ENCODE measurements at places on chromosomes 7 and 10.
A peak's percentile ranks its signal among the peaks of the same experiment; 100 is the strongest.

GRCh38 chr7:138257459-138258196, 181.4 kb downstream of the AKR1D1 start:
- DNase-seq = no peak

DNA sequence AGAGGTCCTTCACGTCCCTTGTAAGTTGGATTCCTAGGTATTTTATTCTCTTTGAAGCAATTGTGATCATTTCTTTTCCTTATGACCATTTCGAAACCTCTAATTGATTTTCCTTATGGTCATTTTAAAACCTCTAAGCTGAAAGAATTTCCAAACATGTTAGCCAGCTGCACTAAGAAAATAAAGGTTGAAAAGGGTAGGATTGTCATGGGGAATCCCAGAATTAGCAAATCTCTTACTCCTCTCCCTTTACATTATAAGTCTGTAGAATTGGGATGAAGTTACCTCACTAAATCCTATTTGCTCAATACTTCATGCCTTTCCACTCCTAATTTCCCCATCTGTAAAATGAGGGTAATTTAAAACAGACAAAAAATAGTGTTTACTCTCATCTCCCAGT, 79.5 kb downstream of the FAM185A start:
- DNase-seq = no peak

- no peak for DNase-seq
These were observed 488.3 kb downstream of the TNS3 start for GRCh38 chr7:47093320-47094234.

- peak; percentile 21 for DNase-seq
These were observed 706 bp downstream of the BUB3 start for GRCh38 chr10:123154711-123155505.

GRCh38 chr10:3832022-3832786, 47.2 kb upstream of the KLF6 start:
- no peak for DNase-seq

DNA sequence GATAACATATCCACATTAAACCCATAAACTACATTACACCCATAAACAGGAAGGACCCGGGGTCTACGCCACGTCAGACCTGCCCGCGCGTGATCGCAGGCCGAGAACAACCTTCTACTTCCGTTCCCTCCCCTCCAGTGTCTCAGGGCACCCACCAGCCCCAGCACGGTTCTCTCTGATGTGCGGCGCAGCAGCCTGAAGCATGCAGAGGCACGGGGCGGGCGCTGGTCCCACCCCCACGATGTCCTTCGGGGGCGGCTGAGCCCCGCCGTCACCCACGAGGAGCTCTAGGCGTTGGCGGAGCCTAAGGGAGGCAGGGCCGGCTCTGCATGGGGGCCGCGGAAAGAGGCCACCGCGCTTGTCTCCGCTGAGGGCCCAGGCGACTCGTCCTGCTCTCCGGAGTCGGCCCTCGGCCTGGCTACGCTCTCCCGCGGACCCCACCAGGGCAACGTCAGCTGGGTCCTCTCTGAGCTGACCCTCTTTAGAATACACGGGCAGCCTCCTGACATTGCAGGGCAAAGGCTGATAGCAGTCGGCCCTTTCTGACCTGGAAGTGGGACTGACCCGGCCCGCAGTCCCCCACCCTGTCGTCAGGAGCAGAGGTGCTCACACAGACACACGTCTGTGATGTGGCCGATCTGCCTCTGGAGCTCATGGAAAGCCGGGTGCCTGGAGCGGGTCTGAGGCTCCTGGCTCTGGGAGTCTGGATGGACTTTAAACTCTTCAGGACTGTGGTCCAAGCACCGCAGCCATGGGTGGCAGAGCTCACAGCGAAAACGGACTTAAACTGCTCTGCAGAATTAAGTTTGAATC, 65.6 kb upstream of the ADGRA1 start:
- DNase-seq = no peak

DNA sequence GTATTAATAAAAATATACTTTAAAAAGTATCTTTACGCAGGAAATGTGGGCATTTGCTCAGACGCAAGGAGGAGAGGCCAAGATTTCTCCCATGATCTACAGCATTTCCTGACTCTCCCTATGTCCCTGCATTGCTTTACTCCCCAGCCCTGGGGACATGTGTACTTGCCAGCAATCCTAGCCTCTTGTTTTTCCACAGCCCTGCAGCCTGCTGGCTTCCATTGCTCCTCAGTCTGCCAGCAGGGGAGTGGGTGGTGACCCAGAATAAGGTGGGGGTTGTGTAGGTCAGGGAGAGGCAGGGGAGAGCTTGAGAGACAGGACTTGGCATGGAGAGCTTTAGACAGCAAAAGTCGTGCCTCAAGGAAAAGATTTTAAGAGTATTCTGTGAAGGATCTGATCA, 307.7 kb downstream of the CDK14 start:
- DNase-seq = no peak

DNA sequence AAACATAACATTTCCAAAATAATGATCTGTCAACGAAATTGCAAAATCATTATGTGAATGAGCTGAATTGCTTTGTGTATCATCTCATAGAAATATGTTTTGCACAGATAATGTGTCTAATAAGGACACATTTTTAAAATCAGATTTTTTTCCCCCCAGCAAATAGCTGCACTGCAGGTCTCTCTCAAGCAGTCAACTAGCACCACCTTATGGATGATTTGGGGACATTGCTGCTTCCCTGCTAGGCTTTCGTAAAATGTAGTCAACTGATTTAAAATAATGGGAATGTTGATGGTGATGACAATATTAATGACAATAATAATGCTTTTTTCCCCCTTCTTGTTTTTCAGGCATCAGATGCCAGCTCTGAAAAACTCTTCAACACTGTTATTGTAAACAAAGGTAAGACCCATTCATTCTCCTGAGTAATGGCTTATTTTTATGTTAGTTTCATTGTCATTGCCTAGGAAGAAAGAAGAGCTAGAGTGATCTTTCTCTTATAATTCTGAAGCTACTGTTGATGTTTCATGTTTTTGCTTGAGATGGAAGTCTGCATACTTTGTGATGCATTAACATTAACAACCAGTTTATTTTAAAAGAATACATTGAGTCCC, 433.6 kb upstream of the GALNT17 start:
- peak; percentile 44 for DNase-seq

- DNase-seq = peak; percentile 93
These were observed 487.7 kb downstream of the TYW1 start for GRCh38 chr7:67484244-67484751.

DNA sequence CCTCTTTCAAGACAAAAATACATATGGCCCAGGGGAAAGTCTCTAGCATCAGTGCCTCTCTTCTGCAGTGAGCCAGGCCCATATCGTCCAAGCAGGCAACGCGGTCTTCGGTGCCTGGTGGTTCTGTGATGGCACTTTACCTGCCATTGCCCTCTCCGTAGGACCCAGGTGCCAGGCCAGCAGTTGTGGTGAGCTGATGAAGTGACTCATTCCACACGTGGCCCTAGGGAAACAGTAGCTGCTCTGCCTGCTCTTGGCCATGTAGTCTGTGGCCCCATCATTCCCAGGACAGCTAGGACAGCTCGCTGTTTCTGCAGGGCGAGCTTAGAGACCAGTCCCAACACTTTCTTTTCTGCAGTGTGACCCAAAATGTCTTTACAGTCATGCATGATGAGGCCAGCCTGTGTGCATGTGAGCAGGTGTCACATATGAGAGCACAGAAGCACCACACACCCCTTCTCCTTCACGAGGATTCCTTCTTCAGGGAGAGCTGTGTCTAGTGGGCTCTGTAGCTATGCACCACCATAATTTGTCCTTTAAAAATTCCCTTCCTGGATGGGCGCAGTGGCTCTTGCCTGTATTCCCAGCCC, 39.0 kb downstream of the SVIL start:
- no peak for DNase-seq

DNA sequence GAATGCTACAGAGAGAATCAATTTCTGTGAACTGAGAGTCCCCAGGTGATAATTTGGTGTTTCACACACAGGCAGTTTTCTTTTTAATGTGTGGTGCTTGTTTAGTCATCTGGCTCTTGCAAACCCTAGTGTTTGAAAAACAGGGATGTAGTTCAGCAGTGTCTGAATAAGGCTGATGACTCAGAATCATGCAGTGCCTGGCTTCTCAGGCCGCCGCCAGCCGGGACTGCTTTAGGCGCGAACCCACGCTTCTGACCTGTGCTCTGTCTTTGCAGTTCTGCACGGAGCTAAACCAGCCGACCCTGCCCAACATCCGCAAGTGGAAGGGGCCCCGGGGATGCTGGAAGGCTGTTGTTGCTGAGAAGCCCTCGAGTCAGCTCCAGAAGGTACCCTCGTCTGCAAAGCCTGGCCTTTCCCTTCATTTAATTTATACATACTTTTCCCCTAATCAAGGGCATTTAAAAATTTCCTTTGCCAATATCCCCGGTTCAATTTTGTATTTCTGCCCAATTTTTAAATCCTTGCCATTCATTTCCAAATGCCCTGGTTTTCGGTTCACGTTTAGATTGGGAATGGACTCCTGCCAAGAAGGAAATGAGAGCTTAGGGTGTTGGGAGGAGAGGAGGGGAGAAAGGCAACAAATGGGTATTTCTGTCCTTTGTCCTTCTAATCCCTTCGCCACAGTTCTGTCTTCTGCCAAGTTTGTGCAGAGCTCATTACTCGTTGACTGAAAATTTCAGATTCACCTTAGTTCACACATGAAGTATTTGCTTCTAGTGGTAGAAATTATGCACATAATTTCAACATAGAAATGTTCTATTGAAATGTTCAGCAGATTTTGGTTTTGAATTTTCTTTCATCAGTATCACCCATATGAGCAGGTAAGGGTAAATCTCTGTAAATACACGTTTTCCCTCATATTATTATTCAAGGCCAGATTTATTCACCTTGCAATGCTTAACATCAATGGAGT, 108.5 kb upstream of the ANLN start:
- peak; percentile 39 for DNase-seq

DNA sequence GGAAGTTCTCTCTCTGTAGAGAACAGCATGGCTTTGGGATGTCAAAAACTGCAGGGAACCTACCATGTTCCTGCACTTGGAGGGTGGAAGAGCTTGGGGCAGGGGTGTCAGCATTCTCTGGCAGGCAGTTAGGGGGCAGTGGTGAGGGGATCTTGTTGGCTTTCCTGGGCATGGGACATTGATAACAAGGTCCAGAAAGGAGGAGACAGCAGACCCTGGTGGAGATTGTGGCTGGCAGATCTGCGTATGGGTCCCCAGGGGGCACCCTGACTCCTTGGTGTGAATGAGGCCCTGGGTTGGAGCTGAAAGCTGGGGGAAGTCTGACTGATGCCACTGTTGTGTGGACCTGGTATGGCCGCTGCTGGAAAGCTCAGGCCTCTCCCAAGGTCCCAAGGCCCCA, 22.9 kb upstream of the CAMK2B start:
- DNase-seq = no peak

GRCh38 chr7:12890586-12890985, 203.2 kb downstream of the ARL4A start:
- no peak for DNase-seq

DNA sequence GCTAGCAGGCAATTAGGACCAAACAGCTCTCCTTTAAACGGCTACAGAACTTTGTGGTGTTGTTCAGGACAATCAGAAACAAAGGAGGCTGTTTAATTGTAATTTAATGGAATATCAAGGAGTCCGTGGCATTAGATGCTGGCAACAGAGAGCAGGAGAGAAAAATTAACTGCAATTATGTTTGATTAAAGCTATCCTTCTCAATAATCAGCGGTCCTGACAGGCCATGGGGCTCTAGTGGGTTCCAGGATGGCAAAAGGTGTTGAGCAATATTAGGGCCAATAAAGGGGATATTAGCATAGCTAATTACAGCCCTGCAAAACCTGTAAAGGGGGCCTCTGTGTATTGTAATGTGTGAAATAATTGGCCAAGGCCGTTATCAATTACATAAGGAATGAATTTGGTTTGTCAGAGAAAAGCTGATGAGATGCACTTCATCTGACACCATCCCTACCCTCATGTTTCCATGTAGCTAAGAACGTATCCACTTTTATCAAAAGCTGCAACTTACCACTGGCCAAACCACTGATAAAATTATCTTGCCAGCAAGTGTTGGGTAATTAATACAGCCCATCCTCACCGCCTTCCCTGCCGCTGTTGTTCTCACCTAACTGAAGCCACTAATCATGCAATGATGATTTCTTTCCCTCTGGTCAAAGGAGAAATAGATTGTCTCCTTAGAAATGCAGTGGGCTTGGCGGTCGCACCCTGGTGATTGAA, 81.6 kb downstream of the EBF3 start:
- no peak for DNase-seq

DNA sequence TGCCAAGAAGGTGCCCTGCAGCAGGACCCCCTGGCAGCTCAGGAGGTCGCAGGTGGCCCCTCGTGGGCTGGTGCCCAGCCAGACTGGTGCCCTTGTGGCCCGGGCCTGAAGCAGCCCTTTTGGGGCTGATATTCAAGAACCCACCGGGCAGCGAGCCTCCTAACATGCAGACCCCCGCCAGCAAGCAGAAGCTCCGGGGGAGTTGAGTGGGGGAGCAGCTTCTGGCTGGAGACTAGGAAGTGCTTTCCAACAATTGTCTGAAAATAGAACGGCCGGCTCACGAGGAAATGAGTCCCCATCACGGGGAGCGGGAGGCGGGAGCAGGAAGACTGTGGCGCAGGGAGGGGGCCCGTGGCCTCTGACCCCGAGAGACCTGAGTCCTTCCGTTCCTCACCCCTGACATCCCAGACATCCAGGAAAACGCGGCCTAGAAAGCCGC, 9.5 kb upstream of the INTS1 start:
- DNase-seq = no peak

DNA sequence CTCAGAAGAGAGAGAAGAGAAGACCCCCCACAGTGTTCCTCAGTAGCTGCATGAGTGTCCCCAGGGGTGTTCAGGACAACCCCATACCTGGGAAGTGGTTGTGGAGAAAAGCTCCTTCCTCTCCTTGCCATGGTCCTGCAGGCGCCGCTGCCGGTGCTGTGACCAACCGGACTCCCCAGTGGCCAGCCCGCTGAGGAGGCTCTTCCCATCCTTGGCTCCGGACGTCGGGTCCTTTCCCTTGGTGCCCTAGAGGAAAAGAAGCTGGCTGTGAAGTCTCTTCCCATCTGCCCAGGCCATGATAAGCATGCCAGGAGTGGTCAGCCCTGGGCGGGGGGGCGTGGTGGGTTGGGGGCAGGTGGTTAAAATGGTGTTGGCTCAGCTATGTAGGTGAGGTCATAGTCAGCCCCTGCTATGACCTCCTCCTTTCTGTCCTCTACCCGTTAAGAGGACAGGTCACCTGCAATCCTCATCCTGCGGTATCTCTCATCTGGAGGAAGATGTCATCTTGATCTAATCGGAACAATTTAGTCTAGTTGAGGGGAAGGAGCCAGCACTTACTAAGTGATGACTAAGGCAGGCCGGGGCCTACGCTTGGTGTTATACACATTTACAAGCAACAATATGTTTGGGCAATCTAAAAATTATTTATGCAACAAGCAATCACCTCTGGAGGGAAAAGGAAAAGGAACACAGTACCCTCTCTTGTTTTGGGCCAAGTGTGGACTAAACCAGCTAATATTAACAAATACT, 13.2 kb downstream of the WDR91 start:
- no peak for DNase-seq

DNA sequence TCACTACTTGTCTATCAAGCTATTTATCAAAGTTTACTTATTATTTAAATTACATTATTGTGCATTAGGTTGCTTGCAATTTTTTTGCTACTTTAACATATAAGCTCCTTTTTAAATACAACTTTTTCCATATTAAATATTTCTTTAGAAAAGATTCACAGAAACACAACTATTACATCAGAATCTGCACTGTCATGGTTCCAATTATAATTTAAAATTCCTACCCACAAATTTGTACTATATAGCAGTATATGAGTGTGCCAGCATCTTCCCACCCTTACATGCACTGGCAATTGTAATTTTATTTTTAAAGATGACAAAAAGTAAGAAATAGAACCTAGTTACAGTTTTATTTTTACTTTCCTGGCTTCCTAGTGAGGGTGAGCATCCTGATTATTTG, 15.8 kb downstream of the MINDY3 start:
- no peak for DNase-seq
